ENCODE measurements at places on chromosomes 3 and 15. TPM values are rescaled to one million over a fixed set of nuclear protein-coding genes. Genes with fewer than 3 reads are reported as not detected.
A peak's percentile ranks its signal among the peaks of the same experiment; 100 is the strongest.

The PKM gene
- 696 TPM for polyA plus RNA-seq

The CPNE9 gene
- not detected for polyA plus RNA-seq

The MAPKAPK3 gene
- 49.1 TPM for polyA plus RNA-seq

The TIGIT gene
- 0.08 TPM for polyA plus RNA-seq

The HIGD2B gene
- polyA plus RNA-seq = not detected

The TEX55 gene
- polyA plus RNA-seq = not detected

The MON1A gene
- 6.6 TPM for polyA plus RNA-seq

The MKRN3 gene
- polyA plus RNA-seq = 3.8 TPM

The FGD5 gene
- 20.9 TPM for polyA plus RNA-seq

The TGM5 gene
- not detected for polyA plus RNA-seq

DNA sequence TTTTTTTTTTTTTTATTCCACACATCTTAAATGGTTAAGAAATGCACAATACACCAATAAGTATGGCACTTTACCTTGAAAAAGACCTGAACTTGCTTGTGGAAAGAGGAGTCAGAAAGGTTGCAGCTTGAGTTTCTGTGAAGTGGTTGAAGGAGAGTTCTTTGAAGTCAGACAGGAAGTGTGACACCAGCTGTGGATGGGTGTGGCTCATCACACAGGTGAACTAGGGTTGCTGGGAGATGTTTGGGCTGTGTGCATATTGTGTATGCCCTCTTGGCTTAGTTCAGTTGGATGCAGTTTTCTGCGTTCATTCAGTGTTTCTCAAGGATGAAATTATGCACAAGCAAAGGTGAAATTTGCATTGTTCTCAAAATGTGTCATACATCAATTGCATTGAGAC is 6.3 kb downstream of the AEN start:
- no peak for DNase-seq

GRCh38 chr3:15872807-15873206 is 75.0 kb upstream of the ANKRD28 start:
- no peak for DNase-seq

DNA sequence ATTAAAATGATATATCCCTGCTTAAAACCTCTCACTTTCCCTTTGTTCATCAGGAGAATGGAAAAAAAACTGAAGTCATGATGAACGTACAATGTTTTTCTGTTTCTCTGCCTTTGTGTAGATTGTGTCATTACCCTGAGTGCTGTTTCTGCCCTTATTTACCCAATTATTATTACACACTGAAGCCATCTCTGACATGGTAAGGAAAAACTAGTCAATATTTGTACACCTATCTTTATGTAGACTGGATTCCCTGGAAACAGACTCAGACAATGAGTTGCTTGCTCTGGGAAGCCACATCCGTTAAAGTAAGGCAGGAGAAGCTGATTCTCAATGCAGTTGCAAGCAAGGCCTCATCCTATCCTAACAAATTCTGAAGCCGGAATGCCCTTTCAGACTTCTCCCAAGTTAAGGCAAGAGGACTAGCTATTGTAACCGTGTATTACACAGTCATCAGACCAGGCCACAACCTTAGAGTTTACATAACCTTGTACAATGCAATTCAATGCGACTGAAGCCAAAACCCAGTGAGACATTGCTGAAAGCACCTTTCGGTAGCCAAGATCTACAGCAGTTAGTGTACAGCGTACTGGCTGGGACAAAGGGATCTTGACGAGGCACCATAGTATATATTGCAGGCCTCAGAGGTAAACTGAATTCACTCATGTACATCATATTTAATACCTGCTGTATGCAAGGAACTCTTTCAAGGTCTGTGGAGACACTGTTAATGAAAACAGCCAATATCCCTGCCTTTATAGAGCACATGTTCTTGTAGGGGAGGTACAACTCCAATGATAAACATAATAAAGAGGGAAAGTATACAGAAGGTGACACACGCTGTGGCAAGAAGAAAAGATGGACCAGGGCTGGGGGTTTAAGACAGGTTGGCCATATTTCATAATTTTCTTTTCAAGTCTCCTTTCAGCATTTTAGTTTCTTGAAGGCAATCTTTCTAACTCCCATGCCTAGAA is 1040.8 kb upstream of the SEMA6D start:
- DNase-seq = no peak

DNA sequence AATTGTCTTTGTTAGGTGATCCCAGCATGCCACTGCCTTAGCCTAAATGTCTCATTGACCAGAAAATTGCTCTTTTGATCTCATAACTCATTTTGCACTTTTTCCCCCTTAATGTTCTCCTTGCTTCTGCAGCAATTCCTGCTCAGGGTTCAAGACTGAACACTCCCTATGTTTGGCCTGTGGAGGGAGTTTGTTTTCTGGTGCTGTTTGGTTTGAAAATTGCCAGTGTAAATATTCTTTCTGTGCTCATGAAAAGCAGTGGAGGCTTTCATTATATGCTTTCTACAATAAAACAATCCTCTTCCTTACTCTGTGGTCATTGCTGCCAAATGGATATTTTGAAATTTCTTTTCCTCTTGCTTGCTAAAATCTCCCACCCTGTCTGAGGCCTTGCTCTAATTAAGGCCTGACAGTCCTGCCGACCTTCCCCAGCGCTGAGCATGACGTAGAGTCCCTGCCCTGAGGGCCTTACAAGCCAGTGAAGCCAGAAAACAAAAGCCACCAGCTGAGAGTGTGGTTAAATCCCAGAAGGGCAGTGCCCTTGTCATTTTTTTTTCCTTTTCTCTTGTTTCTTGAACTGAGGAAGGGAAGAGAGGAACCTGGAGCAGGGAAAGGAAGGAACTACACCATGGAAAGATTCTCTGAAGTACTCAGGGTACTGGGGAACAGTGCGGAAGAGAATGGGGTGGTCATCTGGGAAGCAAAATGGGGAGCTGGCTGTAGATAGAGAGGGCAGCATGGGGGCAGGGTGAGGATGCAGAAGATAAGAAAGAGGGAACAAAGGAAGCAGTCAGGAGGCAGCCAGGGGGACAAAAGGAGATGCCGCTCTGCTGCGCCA is 24.8 kb downstream of the ZBTB38 start:
- DNase-seq = no peak

GRCh38 chr3:157086060-157086750 is 73.7 kb downstream of the CCNL1 start:
- no peak for DNase-seq

DNA sequence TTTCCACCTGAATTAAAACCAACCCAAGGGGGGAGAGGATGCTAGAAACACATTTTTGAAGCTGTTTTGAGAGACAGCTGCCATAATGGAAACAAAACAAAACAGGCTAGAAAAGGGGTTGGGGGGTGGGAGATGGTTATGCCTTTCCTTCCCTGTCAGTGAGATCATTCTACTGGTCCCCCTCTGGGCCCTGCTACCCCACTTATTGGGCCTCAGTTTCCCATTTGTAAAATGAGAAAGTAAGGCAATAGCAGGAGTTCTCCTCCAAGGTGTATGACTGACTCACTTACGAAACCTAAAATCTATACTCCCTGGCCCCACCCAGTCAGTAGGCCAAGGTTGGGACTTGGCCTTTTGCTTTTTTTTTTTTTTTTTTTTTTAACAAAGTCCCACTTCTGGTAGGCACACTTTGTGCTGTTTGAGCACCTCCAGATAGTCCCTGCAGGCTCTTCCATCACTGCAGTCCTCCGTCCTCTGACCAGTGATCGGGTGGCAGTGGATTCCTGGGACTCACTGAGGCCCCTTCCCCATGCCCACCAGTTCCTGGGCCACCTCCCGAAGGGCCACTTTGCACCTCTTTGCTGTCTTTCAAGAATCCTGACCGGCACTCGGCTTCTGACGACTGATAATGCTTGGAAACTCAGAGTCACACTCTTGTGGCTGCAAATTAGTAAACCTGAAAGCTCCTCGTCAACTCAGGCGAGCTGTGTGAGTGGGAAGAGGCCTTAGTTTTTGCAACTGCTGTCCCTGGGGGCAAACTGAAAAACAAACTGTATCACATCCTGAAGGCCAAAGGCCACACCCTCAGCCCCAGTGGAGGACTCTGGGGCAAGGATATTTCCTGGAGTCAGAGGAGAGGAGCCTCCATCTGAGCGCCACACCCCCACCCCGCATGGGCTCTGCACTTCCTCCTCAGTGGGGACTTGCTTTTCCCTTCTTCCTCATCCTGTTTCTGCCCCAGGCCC is 6.7 kb upstream of the PSTPIP1 start:
- no peak for DNase-seq

DNA sequence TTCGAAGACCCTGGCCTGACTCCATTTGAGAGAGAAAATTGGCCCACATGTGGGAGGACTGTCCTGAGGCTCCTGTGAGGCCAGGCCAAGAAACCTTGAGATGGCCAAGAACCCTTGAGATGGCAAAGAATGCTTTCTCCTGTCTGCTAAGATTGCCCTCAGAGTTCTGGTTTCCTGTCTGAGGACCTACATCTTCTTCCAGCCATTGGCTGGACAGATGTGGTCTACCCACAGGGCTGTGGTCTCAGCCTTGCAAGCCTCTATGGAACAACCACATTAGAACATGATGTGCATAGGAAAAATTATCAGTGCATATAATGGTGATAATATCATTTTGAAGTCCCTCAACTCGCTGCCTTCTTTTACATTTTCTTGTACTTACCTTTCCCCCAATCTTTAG is 10.8 kb upstream of the RASA2 start:
- DNase-seq = no peak

DNA sequence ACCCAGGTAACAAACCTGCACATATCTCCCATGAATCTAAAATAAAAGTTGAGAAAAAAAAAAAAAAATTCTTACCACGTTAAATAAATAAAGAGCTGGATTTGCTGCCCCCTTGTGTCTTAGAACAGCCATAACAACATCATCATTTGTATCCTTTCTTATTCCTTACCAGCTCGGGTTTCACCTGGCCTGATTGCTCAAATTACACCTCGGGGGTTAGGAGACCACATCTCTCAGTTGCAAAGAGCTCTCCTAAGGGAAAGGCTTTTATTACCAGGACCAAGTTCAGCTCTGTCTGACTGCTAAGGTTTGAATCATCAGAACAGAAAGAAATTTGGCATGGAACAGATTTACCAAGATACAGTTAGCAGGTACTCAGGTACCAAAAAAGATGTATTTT is 25.8 kb upstream of the RPL39L start:
- DNase-seq = peak; percentile 88

GRCh38 chr3:139204728-139205127 is 139.1 kb upstream of the MRPS22 start:
- no peak for DNase-seq

DNA sequence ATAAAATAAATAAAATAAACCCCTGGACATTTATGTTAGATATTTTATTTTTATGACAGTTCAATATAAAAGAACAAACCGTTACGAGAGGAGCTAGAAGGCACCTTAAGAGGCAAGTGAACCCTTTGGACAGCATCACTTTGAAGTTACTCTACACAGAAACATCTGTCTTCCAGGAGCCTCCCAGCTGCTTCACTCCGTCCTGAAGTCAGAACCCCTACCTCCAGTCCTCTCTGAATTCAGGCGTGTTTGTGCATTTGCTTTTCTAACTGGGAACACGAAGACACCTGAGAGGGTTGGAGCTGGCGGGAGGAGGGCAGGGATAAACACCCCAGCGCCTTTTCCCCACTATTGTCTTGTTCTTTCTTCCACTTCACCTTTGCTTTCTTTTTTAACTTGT is 46.2 kb downstream of the CMTM7 start:
- no peak for DNase-seq

DNA sequence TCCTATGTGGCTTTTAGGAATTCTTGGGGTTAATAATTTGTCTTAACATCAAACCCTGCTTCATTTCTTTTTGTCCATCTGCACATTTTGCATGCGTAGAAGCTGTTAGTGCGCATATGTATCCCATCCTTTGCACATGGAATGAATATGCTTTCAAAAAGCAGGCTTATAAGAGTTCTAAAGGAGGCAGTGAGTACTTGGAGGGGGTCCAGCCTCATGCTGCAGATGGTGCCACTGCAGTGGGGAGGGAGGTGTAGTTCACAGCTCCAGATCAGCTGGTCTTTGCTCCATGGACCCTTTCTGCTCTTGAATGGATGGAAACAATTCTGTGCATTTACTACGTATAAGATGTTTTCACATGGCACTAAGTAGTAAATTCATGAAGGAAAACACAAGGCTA is 20.7 kb upstream of the SSR3 start:
- no peak for DNase-seq

DNA sequence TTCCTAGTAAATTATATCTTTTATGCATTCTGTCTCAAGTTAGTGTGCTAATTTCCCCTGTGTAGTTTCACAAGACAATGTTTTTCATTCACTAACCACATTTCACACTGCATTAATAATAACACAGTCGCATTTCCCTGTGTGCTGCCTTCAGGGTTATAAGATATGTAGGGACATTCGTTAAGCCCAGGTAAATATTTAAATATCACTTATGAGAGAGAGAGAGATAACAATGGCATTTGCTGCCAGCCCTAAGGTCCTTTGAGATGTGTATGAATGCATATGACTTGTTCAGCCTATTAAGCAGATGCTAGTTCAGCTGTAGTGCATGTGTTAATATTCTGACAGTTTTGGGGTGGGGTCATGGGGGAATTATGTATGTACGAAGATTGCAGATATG is 876.7 kb downstream of the NAALADL2 start:
- DNase-seq = no peak

DNA sequence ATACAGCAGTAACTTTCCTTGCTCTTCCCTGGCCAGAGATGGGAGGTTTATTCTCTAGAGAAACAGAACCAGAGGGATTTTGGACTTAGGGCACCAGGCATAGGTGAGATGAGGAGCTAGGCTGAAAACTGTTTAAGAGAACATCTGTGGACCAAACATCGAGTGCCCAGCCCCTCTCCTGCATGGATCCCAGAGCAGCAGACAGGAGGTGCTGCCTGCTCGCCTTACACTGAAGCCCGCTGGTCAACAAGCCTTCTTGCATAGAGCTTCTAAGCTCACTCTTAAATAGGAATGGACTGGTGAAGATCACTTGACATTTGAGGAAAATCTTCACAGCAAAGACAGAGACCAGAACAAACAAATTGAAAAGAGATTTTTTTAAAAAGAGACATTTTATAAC is 41.2 kb downstream of the PARP15 start:
- DNase-seq = no peak

DNA sequence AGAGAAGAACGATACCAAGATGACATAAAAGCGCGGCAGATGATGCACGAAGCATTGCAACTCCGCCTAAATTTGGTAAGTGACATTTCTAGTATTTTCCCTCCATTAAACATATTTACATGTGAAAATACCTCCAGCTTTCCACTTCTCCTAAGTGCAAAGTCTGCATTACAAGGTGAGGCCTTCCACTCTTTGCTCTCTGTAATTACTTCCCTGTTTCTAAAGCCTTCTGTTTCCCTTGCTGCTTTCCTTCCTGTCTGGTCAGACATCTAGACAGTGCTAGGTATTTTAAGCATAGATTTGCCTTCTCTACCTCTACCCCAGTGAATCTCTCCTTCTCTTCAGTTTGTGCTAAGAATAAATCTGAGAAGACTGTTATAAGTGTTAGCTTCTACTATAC is 1.9 kb downstream of the P2RY12 start:
- no peak for DNase-seq

Measured in left kidney (tissue), 8 donors.